ENCODE measurements at places on chromosomes 16 and 17.

GRCh38 chr17:43418441-43419374 lies 19.9 kb downstream of the ARL4D start:
- DNase-seq, result peak; percentile 65

- DNase-seq, result no peak
Measured at GRCh38 chr17:66971264-66971663, 6.8 kb downstream of the CACNG4 start.

DNA sequence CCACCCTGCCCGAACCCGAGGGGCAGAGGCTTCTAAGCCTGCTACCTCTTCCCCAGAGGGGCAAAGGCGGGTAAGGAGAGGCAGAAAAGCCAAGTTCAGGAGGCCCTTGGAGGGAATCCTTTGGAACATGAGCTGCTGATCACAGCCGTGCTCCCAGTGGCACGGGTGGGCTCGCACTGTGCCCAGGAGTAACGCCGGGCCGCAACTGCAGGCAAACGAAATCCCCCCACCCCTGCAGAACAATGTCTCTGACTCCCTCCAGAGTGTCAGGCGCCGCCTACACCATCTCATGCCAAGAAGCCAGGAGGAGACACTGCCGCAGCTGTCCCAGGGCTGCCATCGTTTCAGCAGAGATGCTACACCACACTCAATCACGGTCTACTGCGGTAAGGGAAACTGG lies 8.9 kb downstream of the P4HB start:
- DNase-seq, result no peak

- no peak for DNase-seq
Measured at GRCh38 chr16:67169011-67169451, 1.3 kb upstream of the NOL3 start.

- DNase-seq, result no peak
Measured at GRCh38 chr17:48542114-48542656, 2.7 kb downstream of the HOXB2 start.

- no peak for DNase-seq
Measured at GRCh38 chr17:81340607-81341515, 45.8 kb upstream of the SLC38A10 start.

DNA sequence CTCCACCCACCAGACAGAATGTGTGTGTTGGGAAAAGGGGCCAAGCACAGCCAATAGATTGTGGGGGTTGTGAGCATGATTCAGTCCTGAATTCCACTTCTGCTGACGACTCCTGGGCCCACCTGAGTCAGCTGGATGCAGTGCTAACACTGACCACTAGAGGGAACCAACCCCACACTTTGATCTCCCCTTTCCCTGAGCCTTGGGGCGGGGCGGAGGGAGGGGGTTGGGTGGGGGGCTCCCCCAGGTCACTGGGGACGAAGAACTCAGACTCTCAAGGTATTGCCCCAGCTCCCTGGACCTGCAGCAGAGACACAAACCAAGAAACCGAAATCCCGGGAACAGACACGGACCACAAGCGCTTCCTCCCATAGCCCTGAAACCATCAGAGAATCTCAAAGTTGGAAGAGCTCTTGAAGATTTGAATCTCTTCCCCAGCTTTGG lies 621 bp upstream of the CSHL1 start:
- DNase-seq, result peak; percentile 23

GRCh38 chr17:36723459-36724025 lies 122.2 kb downstream of the MRM1 start:
- no peak for DNase-seq

- no peak for DNase-seq
Measured at GRCh38 chr16:57556941-57557541, 14.6 kb downstream of the ADGRG5 start.

DNA sequence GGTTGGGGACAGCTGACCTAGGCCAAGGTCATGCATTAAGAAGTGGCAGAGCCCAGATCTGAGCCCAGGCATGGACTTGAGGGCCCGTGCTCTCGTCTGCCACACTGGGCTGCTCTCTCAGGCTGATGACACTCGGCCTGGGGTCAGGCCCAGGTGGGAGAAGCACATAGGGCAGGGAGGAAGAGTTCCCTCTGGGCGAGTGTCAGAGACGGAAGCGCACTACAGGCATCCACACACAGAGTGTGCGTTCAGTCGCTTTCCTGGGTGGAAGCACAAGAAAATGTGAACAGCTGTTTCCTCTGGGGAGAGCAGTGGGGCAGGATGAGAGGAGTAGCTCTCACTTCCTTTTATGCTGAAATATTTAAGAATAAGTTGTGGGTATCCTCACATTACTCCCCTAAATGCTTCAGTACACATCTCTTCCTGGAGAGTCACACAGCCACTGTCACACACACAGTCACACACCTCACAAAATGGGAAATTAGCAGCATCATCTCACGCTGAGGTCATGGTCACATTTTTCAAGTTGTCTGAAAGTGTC lies 59.7 kb downstream of the B9D1 start:
- DNase-seq, result peak; percentile 86

GRCh38 chr16:76583945-76584344 lies 306.7 kb downstream of the CNTNAP4 start:
- DNase-seq, result no peak

DNA sequence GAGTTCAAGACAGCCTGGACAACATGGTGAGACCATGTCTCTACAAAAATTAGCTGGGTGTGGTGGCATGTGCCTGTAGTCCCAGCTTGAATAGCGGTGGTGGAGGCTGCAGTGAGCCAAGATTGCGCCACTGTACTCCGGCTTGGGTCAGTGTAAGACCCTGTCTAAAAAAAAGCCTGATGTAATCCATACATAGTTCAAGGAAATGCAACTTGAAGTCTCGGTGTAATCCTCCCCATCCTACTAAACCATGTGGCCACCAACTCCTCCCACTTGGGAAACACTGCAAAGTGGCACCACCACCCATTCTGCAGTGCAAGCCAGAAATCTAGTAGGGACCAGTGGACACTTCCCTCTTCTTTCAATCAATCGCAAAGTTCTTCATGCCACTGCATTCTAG lies 5.4 kb upstream of the KPNB1 start:
- DNase-seq, result peak; percentile 85

- peak; percentile 91 for DNase-seq
Measured at GRCh38 chr17:81309140-81309858, 14.2 kb upstream of the SLC38A10 start.

DNA sequence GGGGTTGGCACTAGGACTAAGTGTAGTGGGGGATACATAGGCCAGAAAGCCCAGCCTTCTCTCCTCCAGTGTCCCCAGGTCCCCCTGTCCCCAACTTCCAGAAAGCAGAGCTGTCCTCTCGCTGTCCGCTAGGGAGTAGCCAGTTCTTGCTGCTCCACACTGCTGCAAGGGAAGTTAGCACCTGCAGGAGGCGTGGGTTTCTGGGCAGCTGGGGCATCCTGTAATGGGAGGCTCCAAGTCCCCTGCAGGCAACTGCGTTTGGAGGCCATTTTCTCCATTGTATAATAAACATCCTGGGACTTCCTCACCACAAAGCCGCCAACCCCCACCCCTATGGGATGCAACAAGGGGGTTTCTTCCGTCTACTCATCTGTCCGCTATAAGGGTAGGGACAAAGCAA lies 1.7 kb downstream of the RPRML start:
- DNase-seq, result no peak

DNA sequence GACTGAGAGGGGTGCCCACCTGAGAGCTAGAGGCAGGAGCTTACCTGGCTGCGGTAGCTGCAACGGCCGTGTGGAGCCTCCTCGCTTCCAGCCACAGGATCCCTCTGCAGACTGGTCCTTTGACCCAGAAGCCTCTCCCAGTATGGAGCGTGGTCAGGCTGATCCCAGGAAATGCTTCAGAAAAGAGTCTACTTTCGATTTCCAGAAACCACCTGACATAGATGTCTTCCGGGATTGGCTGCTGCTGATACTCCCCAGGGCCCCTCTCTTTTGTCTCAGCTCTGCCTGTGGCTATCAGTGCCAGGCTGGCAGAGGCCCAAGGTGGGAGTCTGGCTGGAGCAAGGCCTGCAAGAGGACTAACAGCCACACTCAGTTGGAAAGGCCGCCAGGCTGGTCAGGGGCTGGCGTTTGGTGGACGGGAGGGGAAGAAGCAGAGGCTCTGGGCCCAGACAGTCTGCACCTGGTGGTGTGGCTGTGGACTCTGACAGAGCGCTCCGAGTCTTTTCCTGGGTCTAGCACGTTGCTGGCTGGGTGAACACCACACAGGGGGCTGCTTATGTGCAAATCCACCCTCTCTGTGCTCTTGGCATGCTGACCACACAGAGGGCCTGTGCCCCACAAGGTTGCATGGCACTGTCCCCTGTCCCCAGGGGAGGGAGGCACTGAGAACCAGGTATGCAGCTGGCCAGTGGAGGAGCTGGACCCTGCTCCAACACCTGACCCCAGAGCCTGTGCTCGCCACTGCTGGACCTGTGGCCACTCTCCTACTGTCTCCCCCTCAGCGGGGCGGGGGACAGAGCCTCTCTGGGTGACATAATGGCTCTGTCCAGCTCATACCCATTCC lies at the start of gene LGALS3BP:
LGALS3BP (minus strand) TSS at position 144 of the 844 bp plus-strand sequence. CDS start 2,732 bp downstream, outside the sequence.
- DNase-seq, result peak; percentile 13

DNA sequence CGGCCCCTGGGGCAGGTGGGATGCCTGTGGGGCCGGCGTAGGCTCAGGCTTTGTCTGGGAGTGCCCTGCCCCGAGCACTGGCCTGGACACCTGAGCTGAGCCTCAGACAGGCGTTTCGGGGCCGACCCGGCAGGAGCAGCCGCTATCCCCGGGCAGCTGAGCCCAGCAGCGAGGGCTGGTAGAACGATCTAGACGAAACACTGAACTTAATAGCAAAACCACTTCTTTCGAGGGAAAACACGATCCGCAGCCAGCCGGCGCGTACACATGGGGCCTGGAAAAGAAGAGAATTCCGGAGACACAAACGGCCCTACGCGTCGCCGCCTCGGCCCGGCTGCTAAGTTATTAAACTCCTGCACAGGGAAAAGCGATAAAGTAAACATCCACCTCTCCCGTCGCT lies 22.0 kb upstream of the SSTR5 start:
- no peak for DNase-seq

DNA sequence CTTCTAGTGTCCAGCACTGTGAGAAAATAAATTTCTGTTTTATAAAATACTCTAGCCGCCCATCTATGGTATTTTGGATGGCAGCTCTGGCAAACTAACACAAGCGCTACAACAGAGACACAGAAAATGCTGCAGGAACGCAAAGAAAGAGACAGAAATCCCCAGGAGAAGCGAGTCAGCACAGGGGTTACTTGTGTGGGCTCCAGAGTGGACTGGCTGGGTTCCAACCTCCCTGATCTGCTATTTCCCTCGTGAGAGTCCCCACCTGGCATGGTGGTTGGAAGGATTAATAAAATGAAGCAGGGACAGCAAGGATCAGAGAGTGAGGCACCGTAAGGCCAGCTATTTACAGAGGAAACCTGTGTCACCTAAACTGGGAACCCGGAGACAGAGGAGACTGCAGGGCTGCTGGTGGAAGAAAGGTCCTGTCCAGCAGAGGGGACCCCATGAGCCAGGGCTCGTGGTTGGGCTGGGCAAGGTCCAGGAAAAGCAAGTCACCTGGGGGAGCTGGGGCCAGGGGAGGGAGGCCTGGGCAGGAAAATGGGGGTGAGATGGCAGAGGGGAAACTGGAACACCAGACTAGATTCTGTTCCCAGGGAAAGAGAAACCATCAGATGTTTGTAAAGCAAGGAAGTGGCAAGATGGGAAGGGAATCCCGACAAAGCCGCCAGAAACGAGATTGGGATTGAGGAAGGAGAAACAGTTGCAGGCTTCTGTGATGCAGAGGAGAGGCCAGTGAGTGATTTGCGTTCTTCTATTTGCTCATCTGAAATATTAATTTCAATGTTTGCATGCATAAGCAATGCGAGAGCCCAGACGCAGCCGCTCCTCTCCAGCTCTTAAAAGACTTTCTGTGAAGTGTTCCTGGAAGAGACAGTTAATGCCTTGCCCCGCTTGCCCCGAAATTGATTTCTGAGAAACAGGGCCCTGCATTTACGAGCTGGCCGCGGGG lies 63.0 kb upstream of the TEKT3 start:
- DNase-seq, result no peak

- no peak for DNase-seq
Measured at GRCh38 chr16:50980666-50981065, 170.4 kb downstream of the SALL1 start.

GRCh38 chr17:51912939-51913338 lies 245.6 kb downstream of the CA10 start:
- no peak for DNase-seq

DNA sequence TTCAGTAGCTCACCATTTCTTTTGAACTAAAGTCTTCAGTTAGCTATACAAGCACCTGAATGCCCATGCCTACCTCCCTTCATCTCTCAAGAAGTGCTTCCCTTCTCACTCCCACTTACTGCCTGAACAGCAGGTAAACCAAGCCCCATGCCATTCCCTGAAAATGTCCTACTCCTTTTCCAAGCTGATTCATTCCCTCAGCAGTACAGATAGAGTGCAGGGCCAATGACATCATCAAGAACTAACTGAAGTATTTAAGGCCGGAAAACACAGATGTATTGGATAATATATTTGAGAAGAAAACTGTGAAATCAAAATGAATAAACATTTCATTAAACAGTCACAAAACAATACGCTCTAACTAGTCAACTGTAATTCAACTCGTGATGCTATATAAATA lies 478.8 kb upstream of the CDH11 start:
- no peak for DNase-seq

DNA sequence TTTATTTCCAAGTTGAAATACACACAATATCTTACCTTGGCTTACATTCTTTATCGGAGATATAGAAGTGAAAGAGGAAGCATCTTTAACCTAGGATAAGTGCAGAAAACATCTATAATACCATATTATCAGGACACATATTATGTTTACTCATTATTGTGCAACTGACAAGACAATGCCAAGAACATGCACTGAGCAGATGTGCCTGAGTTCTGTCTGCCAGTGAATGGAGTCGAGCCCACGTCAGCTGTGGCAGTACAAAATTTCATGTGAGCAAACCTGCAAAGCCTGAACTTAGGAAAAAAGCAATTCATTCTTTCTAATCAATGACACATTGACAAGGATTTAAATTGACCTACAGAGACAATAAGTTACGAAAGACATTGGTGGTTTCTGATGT lies 154.4 kb downstream of the AXIN2 start:
- no peak for DNase-seq

DNA sequence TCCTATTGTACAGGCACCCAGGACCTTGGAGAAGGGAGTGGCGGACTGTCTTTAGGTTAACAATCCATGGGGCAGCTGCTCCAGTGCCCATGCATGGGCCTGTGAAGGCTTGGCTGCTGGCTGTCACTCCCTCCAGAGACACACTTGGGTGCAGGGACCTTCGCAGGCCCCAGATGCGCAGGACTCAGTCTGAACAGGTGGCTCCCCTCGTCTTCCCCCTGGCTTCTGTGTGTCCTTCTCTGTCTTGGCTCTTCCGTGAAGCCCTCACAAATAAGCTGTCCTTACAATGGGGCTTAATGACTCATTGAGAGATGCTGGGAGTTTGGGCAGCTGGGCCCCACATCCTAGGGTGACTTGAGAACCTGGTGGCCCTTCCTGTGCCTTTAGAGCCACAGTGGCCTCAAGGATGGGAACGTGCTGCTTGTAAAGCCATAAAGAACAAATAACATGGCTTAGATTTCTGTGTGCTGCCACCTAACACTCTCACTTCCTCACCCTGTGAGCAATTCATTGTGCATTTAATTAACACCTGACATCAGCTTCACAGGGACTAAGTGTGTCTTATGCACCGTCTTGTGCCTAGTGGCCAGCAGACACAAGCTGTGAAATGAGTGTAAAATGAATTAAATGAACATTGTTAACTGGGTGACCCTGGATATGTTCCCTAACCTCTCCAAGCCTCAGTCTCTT lies 340.7 kb downstream of the SNX29 start:
- no peak for DNase-seq

Measured in inflammatory macrophage (primary cell).